CD4-positive, alpha-beta T cell treated with Interleukin-15 for 1 hour (primary cell): ENCODE measurements at places on chromosomes 1 and 21.

- peak; percentile 48 for DNase-seq
These were observed 227.7 kb upstream of the SAMSN1 start for GRCh38 chr21:14773777-14774345.

DNA sequence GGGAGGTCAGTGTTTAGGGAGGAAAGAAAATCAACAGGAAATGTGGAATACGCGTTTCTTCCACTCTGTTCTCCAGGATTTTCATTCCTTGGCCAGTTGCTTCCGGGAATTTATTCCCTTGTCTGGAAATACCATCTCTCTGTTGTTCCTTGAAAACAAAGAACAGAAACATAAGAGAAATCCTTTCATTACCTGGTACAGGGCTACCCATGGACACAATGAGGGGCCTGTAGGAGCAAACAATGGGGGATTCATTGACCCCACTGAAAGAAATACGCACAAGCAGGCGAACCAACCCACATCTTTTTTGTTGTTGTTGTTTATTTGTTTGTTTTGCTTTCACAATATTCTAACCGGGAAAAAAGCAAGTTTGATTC lies 20.0 kb upstream of the BACE2 start:
- no peak for DNase-seq

DNA sequence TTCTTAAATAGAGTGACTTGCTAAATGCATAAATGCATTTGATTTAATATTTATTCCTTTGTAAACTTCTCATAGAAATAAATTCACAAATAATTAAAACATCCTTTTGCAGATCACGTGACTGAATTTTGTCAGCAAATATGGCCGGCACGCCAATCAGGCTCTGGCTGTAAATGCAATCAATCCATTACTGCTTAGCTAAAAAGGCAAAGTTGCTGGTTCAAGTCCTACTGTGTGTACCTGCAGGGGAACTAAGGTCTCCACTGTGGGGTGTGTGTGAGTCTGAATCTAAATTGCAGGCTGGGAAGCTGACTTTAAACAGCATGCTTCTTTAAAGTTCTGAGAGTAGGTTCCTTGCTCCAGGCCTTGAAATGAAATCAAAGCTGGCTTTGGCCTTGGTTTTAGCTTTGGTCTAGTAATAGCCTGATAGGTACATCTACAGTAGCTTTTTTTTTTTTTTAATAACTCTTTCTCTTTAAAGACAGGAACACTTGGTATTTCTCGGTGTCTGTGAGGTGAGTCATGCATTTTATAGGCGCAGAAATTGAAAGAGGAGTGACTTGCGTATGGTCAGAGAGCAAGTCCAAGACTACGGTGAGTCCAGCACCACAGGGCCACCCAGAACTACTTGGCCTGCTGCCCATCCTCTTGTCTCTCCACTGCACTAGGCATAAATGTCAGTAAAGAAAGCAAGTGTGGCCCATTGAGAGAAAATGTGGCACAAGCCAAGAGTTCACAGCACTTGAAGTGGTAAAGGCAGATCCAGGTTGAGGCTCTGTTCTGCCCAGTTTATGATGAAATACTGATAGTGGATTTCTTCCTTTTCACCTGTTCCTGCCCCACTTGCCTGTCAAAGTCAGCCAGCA lies 36.2 kb upstream of the LYST start:
- no peak for DNase-seq

- DNase-seq: no peak
These were observed 165.5 kb upstream of the NFIA start for GRCh38 chr1:60916906-60917305.

GRCh38 chr1:63807046-63807445 lies 33.2 kb downstream of the ROR1 start:
- DNase-seq: no peak

GRCh38 chr1:33162141-33162540 lies 19.7 kb downstream of the TRIM62 start:
- no peak for DNase-seq

- no peak for DNase-seq
These were observed 22.0 kb upstream of the BATF3 start for GRCh38 chr1:212721388-212722247.
